Stimulated activated CD4-positive, alpha-beta T cell treated with anti-CD3 and anti-CD28 coated beads, TNF-alpha, amount 100 ng/mL, for 1 hour (primary cell): ENCODE measurements at places on chromosomes 4 and X.

GRCh38 chr4:41575665-41576064 is 37.7 kb downstream of the LIMCH1 start:
- DNase-seq: no peak

- DNase-seq: no peak
Measured at GRCh38 chrX:37349221-37350033, at the start of gene PRRG1. PRRG1 (plus strand) TSS chrX:37349364; CDS start chrX:37406250, 56,886 bp downstream.

DNA sequence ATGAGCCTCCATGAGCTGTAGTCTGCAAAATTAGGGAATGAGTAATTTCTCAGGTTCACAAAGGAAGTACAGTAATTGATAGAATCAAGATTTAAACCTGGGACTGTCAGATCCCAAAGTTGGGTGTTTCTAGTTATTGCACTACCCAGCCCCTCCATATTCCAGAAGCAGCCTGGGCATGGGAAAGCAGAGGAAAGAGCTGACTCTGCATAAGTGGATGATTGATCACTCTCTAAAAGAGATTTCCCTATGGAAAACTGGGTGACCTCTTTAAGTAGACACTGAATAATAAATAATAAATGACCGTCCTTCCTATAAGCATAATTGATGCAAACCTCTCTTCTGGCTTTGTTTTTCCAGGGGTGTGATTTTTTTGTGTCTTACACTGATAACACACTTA is 5.2 kb downstream of the NAAA start:
- no peak for DNase-seq

- no peak for DNase-seq
Measured at GRCh38 chr4:146835096-146835495, 110.6 kb downstream of the TTC29 start.

DNA sequence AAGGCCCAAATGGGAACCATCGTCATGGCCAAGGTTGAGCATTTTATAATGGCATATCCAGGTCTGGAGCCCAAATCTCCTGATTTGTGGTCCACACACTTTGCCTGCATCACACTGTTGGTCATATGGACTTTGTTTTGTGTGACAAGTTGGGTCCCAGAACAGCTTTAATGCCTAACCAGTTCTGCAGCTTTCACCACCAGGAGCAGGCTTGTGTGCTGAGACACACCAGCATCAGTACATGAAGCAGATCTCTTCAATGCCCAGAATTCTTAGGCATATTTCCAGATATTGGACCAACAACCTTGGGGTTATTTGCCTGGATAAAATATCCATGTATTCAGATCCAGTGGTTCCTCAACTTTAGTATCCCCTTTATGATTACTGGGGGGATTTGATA is 371.3 kb downstream of the FBXW7 start:
- DNase-seq: no peak

DNA sequence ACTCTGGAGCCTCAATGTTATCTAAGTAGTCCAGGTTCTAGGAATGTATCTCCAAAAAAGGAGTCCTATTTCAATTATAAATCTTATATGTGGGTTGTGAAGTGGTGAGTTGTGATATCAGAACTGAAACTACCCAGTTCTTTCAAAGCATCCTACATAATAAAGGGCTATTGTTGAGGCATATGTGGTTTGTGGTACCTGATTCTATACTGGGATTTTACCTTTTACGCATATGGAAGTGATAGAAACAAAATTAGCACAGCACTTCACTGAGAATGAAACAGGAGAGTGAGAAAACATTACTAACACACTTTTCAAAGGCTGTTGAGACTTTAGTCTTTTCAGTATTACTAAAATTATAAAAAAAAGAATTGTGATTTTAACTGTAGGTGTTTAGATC is 417.7 kb upstream of the GALNT7 start:
- no peak for DNase-seq

DNA sequence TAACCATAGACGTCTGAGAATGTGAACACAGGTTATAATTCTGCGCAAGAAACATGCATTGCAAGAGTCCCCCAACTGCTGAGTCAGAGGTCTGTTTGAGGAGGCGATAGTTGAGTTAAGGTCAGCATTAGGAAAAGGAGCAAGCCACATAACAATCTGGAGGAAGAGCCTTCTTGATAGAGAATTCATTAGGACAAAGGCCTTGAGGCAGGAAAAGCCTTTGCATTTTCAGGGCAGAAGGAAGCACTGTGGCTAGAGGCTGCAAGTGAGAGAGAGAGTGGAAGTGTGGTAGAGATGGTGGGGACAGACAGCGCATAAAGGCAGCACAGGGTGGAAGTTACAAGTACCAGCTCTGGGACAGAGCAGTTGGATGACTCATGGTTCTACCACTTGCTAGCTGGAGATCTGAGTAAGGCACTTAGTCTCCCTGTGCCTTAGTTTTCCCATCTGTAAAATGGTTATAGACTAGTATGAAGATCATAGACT is 125.8 kb upstream of the LNX1 start:
- no peak for DNase-seq

GRCh38 chr4:167290678-167291077 is 56.4 kb upstream of the SPOCK3 start:
- DNase-seq: no peak

DNA sequence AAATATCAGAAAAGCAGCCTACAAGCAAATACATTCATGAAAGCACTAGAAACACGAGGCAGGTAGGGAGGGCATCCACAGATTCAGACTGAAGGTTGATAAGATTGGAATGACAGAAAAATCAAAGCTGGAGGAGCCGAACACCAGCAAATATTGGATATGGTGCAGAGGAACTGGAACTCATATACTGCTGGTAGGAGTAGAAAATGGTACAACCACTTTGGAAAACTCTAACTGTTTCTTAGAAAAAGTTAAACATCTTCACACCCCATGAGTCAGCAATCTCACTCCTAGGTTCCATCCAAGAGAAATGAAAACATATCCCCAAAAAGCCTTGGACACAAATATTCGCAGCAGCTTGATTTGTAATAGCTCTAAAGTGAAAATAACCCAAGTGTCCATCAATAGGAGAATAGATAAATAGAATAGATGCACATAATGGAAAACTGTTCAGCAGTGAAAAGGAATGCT is 27.1 kb downstream of the CD99L2 start:
- DNase-seq: no peak

- DNase-seq: no peak
Measured at GRCh38 chr4:35725131-35725530, 519.2 kb downstream of the ARAP2 start.

- no peak for DNase-seq
Measured at GRCh38 chr4:105451346-105451745, 22.5 kb downstream of the PPA2 start.

- no peak for DNase-seq
Measured at GRCh38 chr4:148998719-148999118, 556.5 kb upstream of the NR3C2 start.

DNA sequence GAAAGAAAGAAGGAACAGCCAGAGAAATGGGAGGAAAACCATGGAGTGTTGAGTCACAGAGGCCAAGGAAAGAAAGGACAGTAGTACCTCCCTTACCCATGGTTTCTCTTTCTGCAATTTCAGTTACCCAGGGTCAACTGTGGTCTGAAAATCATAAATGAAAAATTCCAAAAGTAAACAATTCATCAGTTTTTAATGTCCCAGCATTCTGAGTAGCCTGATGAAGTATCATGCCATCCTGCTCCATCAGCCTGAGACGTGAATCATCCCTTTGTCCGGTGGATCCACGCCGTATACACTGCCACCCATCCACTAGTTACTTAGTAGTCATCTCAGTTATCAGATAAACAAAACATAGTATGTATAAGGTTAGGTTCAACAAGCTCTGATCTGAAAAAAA is 114.2 kb downstream of the COMMD8 start:
- DNase-seq: no peak

DNA sequence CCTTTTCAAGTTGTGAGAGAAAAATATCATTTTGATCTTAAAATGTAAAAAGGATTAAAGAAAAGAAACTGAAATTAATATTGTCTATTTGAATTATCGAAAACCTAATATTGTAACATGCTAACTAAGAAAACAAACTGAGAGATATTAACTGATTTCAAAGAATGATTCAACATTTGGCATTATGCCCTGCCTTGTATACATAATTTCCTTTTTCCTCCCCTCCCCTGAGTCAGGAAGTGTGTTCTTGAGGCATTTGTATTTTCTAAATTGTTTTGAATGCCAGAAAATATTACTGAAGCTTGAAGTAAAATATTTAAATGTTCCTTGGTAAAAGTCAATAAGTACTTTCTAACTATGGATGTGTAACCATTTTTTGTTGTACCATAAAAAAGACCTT is 49.4 kb downstream of the RPS6KA3 start:
- DNase-seq: no peak

GRCh38 chr4:8782135-8782534 is 89.5 kb downstream of the HMX1 start:
- DNase-seq: no peak

DNA sequence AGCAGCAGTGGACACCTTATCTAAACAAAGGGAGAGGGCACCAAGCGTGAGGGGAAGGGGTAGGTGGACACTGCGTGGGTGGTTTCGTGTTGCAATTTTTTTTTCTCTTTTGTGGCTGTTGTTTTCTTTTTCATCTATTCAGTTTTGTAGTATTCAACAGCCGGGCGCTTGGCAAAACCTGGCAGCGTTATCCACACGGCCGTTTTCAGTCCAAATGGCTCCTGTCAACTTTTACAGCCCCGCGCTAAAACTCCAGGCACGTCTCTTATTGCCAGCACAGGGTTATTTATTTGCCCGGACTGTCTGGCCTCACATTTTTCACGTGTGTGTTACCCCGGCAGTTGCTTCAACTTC is 192.2 kb downstream of the BCOR start:
- DNase-seq: no peak

DNA sequence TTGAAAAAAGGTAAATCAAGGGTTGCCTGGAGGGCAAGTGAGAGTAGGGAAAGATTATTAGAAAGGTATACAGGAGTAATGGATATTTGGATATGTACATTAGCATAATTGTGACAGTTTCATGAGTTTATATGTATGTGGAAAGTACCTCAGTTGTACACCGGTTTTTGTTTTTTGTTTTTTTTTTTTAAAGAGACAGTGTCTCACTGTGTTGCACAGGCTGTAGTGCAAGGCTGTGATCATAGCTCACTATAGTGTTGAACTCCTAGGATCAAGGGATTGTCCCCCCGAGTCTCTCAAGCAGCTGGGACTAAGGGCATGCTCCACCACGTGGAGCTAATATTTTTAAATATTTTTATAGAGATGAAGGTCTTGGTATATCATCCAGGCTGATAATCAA is 15.3 kb upstream of the HPGD start:
- no peak for DNase-seq

DNA sequence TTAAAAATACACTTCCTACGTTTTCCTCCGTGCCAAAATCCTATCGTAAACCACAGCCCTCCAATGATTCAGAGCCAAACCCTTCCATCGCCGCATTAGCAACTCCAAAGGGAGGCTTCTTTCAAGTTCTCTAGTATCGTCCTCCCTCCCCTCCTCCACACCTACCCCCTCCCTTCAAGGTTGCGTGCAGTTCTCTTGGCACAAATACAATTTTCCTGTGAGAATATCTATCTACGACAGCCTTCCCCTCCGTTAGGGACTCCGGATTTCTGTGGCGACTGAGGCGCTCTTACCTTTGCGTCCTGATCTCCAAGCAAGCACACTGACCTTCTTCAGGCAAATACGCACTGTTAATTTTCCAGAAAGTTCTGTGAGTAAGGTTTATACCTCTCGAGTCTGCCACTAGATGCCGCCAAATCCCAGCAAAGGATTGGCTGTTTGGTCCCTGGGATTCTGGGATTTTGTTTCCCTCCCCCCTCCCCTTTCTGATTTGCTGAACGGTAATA is 1.2 kb upstream of the MORF4L2 start:
- DNase-seq: peak; percentile 9

DNA sequence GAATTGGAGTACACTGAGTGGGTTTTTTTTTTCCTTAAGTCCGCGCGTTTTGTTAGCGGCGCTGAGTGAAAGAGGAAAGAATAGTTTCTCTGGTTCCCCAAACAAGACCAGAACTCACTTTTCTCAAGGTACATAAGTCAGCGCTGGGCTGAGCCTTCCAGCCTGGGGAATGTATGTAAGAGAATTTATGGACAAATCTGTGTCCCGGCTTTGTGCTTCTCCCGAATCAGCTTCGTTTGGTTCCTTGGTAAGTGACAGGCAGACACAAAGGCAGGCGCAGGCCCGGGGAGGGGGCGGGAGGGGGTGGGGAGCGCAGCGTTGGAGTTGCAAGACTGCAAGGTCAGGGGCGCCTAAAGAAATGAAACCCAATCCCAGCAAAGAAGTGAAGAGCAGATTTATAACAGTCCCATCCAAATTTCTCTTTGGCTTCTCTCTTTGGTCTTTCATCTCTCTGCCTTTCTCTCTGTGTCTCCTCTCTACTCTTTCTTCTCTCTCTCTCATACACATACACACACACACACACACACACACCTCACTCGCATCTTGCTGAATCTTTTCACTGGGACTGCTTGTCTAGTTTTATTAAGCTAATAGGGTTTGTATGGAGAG is 981 bp downstream of the TET2 start:
- no peak for DNase-seq

GRCh38 chr4:183147983-183148382 is 48.9 kb downstream of the WWC2 start:
- DNase-seq: no peak

GRCh38 chrX:68920561-68920960 is 91.7 kb downstream of the EFNB1 start:
- DNase-seq: no peak

GRCh38 chrX:123871309-123871708 is 11.5 kb downstream of the XIAP start:
- no peak for DNase-seq

DNA sequence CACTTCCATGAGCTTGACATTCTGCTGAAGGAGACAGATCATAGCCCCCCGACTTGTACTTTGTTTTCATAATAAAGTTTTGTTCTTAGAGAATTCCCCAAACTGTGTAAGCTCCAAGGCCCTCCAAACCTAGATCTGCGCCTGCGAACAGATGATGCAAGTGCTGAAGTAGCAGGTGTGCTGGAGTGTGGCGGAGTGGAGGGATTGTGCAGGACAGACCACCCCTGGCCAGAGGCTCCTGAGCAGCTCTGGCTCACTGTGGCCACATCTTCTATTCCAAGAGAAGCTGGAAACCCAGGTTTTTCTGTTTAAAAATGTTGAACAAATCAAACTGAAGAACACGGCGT is 46.4 kb downstream of the TBC1D14 start:
- no peak for DNase-seq

- no peak for DNase-seq
Measured at GRCh38 chr4:8835521-8836365, 35.9 kb downstream of the HMX1 start.

DNA sequence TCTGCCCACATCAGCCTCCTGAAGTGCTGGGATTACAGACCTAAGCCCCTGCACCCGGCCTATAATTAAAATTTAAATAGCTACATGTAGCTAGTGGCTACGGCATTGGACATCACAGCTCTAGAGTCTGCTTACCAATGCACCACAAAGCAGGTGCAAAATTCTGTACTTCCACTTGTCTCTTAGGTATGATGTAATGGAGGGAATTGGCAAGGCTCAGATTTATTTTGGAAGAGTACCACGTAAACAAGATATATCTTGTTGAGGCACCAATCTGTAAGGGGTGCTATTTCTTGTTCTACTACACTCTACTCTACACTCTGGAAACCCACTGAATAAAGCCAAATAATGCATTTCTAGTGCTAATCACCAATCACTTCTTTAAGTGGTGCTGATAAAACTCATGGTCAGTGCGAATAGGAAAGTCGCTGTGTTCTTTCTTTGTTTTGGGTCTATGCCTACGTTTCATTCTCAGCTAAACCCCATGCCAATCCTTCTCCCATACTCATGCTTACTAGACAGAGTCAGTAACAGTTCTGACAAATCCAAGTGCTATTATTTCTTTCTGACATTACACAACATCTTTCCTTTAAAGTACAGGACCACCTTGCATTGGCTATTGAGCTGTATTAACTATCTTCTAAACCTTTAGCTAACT is 92.3 kb downstream of the GC start:
- no peak for DNase-seq
